ENCODE measurements at places on chromosomes 7 and 10.

DNA sequence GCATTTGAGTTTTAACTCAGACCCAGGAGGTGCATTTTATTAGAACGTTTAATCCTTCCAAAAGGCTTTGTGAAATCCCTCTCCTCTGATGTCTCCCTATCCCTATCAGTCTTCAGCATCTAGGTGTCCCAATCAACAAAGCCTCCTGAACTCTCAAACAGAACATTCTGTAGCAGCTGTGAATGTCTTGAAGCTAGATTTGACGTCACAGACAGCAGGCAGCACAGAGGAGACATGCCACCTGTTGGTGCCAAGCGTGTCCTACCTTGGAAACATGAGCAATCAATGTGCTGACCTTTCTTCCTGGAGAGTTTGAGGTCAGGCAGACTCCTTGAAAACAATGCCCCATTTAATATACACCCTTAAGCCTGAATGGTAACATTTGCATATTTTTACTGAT is 125.5 kb downstream of the RNLS start:
- DNase-seq = no peak

DNA sequence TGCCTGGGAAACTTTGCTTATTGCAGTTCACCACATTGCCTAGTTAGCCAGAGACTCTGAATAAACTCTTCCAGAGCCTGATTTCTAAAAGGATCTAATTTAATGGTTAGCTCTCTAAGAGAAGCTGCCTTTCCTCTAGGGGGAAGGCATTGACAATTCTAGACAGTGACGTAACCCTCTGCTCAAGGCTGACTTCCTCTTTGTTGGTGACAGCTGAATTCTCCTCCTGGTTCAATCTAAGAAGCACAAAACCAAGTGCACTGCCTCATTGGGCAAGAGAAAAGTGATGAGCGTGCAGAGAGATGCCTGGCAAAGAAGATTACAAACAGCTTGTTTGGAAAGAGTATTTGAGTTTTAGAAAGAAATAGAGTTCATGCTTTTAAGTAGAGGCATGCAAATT is 102.7 kb downstream of the MACC1 start:
- DNase-seq = no peak

- no peak for DNase-seq
Measured at GRCh38 chr10:98285416-98285815, 17.4 kb upstream of the LOXL4 start.

DNA sequence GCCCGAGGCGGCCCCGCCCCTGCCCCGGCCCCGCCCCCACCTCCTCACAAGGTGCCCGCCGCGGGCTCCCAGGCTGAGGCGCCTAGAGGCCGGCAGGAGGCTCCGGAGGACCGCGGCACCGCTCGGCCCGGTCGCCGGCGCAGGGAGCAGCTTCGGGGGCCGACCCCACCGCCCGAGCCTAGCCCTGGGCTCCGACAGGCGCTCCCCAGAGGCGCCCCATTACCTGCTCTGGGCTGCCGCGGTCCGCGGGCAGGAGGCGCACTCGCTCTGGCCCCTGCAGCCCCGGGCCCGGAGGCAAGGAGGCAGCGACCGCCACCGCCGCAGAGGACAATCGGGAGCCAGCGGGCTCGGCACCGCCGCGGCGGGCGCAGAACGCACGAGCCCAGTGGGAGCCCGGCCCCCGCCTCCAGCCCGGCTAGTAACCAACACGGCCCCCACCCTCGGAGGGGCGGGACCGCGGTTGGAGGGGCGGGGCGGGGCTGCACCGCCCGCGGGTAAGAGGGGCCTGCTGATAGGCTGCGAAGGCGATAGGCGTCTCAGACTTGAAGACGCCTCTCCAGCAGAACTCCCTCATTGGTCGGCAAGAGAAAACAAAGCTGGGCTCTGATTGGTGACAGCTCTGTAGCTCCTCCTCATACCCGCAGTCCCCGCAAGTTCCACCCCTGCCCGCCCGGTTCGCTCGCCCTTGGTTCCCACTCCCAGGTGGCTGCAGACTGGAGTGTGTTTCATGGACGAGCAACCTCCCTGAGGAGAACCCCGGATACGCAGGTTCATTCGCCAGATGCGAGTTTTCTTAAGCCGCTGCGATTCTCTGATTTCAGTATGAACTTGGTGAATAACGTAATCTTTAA is at the start of gene MPP7:
Gene MPP7 (minus strand): TSS at position 427 of the 851 bp plus-strand sequence. CDS start 64,460 bp downstream, outside the sequence.
- peak; percentile 95 for DNase-seq

DNA sequence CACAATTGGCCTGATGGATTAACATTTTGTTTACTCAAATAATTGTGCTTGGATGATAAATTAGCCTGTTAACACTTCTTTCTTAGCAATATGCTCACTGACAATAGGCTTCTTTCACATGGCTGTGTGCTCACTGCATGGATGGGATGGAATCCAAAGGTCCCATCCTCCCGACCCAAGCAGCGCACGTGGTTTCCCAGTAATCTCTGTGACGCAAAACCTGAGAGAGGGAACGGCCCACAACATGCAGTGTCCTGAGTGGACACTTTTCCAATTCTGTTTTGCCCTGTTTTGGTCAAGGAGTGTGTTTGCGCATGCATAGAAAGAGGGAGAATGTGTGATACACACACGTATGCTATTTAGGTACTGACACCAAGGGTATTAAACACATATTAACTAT is 42.1 kb upstream of the RASGEF1A start:
- peak; percentile 53 for DNase-seq

GRCh38 chr7:28407651-28408050 is 4.7 kb upstream of the CREB5 start:
- no peak for DNase-seq

DNA sequence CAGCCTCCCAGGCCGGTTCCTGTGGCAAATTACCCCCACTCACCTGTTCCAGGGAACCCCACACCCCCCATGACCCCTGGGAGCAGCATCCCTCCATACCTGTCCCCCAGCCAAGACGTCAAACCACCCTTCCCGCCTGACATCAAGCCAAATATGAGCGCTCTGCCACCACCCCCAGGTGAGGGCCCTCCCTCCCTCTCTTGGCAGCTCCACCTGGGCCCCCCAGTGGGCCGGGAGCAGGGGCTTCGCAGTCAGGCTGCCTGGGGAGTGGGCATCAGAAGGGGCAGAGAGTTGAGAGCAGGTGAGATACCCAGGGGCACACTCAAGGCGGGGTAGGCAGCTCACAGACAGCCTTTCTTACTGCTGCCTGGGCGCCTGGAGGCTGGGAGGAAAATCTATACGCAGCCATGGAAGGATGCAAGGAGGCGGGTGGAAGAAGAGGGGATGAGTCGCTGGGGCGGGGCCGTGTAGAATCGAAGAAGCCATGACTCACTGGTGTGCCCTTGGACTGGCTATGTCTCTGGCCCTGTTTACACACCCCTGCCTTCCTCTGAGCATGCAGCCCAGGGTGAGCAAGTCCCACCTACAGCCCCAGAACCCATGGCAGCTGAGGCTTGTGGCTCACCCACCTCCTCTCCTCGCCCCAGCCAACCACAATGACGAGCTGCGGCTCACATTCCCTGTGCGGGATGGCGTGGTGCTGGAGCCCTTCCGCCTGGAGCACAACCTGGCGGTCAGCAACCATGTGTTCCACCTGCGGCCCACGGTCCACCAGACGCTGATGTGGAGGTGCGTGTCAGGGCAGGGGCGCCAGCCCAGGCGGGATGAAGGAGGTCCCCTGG is 48.6 kb upstream of the PPIF start:
- peak; percentile 80 for DNase-seq

DNA sequence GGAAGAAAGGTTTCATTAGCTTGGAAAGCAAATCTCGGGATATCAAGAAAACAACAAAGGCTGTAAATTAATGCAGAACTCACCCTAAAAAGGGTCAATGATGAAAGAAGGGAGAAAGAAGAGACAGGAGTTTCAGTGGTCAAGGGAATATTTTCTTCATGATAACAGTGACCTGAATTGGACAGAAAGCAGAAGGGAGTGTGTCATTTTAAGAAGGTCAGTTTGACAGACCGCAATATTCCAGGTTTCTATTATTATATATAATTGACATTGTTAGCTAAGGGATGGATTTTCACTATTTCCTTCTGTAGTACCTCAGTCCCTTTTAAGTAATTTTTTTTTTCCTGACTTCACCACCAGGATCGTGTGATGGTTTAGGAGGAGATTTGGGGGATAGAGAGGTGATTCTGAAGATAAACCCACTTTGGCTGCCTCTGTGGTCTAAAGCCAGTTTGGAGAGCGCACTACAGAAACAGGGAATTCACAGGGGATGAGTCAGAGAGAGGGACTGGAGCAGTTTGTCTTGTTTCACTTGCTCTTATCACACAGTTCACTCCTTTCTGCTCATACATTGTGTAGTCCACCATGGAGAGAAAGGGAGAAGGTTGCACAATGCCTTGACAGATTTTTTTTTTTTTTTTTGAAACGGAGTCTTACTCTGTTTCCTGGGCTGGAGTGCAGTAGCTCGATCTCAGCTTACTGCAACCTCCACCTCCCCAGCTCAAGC is 417.9 kb downstream of the AUTS2 start:
- DNase-seq = no peak

DNA sequence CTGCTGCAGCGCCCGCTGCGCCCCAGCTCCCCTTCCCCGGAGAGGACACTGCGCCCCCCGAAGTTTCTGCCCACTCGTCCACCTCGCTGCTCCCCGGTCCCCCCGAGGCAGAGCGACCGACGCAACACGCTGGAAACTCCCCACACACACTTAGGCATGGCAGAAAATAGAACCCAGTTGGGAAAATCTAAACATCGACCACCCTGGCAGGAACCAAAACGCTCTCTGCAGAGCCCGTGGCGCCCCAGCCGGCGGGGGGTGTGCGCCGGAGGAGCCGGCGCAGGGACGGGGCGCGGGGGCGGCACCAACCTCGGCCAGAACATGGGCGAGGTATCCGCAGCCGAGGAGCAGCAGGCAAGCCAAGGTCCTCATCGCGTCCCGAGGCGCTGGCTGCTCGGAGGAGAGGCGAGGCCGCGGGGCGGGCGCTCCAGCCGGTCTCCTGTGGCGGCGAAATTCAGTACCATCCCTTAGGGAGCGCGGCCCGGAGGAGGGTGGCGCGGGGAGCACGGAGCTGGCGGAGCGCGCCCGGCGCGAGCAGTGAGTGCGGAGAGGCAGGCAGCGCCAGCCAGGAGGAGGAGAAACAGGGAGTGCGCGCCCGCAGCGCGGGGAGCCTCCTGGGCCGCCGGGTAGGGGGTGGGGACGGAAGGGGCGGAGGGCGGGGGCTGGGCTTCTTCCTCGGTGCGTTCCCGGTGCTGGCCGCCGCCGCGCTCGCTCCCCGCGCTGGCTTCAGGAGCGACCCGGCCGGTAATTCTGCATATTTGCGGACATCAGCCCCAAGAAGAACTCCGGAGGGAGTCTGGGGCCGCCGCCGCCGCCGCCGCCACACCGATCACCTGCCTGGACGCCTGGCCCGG is 789 bp downstream of the PDGFA start:
- DNase-seq = peak; percentile 85

DNA sequence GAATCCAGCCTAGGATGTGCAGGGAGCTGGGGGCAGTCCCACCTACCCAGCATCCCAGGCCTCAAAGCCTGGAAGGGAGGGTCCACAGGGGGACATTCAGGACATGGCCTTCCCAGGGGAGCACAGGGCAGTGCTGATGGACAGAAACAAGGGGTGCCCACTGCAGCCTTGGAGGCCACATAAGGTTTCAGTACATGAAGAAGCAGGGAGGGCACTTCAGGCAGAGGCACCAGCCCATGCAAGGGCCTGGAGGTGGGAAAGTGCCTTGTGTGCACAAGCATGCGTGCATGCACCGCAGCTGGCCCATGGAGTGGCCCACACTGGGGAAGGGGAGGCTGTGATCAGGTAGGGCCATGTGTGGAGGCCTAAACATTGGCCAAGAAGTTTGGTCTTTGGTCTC is 9.1 kb downstream of the C10orf105 start:
- DNase-seq = no peak

DNA sequence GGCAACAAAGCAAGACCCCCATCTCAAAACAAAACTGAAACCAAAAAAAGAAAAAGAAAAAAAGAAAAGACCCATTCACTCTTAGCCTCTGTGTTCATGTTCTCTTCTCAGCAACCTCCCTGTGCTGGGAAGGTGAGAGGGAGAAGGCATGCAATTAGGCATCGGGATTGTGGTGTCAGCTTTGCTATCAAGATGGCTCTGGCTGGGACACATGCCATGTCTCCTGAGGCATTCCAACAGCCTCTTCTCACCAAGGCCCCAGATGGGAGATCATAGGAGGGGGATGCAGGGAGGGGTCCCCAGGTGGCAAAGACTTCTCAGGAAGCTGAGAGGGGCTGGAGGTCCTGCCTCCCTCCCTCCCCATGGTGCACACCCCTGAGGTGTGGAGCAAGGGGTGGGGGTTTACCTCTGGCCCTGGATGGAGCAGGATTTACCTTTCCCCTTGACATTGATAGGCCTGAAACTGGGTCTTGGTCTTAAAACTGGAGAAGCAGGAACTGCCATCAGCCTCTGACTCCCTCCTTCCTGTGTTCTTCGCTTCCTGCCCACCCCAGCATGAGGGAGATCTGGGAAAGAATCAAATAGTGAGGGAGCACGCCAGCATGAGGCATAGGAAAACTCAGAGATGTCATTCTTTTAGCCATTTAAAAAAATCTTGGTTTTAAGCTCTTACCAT is 96.2 kb upstream of the DUSP5 start:
- no peak for DNase-seq

DNA sequence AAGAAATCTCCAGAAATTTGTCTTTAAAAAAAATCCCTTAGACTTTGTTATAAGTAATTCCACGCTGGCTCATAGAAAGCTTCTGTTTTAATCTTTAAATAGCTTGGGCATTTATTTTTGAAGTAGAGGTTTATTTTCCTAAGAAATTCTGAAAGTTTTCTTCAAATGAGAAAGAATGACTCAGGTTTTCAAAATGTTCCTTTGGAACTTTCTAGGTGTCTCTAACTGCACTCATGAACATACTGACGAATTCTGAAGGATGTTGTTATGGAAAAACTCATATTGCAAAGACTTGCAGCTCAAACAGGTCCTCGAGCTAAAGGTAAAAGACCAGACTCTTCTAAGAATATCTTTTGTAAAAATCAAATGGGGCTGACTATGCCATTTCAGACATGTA is 10.7 kb downstream of the DGKI start:
- no peak for DNase-seq

DNA sequence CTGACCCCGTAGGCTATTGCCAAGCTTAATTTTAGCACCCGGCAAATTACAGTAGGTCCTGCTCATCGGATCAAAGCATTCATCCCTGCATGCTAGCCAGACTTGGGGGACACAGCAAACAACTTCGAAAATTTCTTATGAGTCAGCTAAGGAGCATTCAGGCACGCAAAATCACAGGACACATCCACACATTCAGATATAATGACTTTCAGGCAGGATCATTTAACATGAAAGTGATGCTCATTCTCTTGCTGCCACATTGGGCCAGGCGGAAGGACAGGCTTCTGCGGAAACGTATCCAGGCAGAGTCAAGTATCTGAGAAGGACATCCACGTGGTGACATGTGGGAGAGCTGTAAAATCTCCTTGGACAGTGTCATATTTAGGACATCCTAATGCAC is 474.0 kb upstream of the NRP1 start:
- no peak for DNase-seq

DNA sequence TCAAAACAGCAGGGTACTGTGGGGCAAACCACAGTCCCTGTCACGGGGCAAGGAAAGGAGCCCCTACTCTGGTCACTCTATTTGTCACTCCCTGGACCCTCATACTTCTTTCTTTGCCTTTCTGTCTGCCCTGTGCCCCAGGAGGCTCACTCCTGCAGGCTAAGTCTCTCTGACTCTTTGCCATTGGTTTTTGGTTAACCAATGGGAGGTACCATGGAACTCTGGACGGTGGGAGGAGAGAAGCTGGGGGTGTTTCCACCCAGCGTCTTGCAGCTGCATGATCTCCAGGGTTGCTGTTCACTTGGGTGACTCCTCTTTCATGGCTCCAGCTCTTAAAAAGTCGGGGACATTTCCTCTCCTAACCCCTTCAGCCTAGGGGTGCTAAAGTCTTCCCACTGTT is 15.4 kb upstream of the EIF5AL1 start:
- DNase-seq = no peak

- DNase-seq = no peak
Measured at GRCh38 chr7:96441436-96442084, 119.7 kb upstream of the SLC25A13 start.

GRCh38 chr10:110002801-110003523 is 4.8 kb upstream of the ADD3 start:
- DNase-seq = no peak

Measured in left cardiac atrium (tissue), 4 donors.